ENCODE measurements at places on chromosomes 12 and 14.

GRCh38 chr14:98954349-98955000 lies 317.5 kb downstream of the BCL11B start:
- DNase-seq: no peak

GRCh38 chr12:122987086-122987951 lies 6.8 kb downstream of the ARL6IP4 start:
- DNase-seq: no peak

DNA sequence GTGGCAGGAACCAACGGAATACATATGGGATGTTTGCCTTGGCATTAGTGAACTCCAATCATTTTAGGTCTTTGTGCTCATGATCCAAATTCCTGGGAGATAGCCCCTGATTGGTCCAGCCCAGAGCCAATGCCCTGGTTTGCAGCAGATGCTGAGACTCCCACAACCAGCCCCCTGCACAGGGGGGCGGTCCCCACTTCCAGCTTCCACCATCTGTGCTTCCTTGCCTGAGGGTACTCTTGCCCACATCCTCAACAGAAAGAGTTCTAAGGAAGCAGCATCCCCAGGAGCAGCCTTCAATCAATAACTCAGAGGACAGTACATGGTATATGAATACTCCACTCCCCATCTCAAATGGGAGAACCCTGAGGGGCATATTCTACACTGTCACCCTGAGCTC lies 39.7 kb upstream of the FICD start:
- DNase-seq: no peak

DNA sequence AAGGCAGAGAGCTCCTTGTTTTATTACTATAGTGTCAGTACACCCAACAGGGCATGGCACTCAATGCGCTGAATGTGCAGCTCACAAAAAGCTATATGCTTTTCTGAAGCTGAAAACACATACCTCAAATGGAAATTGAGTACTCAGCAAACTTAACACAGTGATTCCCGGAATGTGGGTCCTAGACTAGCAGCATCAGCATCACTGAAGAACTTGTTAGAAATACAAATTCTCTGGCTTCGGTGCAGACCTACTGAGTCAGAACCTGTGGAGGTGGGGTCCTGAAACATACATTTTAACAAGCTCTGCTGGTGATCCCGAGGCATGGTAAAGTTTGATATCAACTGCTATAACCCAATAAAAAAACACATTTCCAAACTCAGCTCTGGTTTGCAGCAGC lies 14.9 kb downstream of the RERG start:
- DNase-seq: no peak

GRCh38 chr12:86660488-86661147 lies 404.4 kb upstream of the MGAT4C start:
- no peak for DNase-seq

GRCh38 chr12:40650038-40650704 lies 42.1 kb upstream of the CNTN1 start:
- DNase-seq: no peak

GRCh38 chr12:92370828-92371227 lies 225.2 kb upstream of the BTG1 start:
- no peak for DNase-seq

DNA sequence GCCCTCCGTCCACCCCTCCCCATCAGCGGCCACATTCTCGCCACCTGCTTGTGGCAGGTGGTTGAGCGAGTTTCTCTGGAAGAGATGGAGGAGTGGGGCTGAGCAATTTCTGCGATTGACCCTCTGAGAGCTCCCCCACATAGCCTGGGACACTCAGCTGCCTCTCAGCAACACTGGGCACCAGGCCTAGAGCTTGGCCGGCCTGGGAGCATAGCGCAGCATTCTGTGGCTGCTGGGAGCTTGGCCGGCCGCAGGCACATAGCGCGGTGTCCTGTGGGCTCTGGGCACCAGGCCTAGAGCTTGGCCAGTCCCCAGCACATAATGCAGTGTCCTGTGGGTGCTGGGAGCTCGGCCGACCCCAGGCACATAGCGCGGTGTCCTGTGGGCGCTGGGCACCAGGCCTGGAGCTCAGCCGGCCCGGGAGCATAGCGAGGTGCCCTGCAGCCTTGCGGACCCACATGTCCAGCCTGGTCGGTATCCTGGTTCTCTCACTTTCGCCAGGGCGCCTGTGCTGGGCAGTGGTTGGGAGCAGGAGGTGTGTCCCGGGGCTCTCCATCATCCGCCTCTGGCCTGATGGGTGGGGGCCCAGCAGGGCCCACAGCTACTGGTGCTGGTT lies 43.8 kb downstream of the LRCOL1 start:
- no peak for DNase-seq

DNA sequence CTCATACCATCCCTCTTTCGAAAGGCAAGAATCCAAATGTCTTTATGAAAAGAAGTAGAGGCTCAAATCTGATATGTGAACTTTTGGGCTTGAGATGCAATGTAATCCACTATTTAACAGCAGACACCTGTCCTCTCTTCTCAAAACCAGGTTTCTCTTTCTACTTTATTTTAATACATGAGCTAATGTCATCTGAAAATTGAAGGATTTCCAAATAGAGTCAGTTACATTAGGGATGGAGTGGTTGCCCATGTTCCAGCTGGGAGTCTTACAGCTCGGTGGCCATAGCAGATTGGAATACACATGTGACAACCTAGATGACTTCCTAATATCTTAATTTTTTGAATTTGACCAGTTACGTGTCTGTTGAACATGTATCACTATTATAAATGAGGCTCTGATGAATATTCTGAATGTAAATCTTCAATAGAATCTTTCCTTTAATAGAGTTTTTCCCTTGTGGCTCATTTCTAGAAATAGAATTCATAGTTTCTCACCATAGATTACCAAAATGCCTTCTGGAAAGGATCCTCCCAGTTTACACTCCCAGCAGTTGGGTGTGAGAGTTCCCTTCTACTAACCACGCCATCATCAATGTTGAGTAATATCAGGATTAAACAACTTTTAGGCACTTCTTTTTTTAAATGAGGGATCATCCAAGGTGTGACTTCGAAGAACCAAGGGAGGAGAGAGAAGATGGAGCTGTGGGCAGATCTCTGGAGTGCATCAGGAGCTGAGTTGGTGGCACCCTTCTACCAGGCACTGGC lies 49.2 kb downstream of the GPR135 start:
- no peak for DNase-seq

GRCh38 chr12:25518512-25518911 lies 34.6 kb downstream of the LMNTD1 start:
- no peak for DNase-seq

GRCh38 chr12:110916295-110916875 lies 4.0 kb downstream of the MYL2 start:
- DNase-seq: no peak

GRCh38 chr14:50821510-50822464 lies 9.2 kb downstream of the NIN start:
- peak; percentile 23 for DNase-seq

DNA sequence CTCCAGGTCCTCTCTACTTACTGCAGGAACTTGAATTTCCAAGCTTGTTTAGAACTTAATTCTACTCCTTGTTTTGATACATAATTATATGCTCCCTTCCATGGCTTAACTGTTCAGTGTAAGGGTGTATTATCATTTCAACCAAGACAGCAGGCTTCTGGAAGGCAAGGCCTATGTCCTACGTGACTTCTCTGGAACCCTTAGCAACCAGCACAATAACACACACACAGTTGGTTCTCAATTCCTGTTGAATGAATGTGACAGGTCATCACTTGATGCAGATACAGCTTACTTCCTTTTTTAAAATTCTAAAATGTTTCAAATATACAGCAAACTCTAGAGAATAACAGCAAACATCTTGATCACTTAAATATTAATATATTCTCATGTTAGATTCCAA lies 77.7 kb upstream of the COCH start:
- no peak for DNase-seq

- DNase-seq: no peak
Measured at GRCh38 chr12:116892349-116893140, 11.3 kb upstream of the HRK start.

GRCh38 chr14:87196436-87196835 lies 796.5 kb downstream of the GALC start:
- no peak for DNase-seq

- no peak for DNase-seq
Measured at GRCh38 chr14:84581041-84581440, 948.9 kb upstream of the FLRT2 start.

DNA sequence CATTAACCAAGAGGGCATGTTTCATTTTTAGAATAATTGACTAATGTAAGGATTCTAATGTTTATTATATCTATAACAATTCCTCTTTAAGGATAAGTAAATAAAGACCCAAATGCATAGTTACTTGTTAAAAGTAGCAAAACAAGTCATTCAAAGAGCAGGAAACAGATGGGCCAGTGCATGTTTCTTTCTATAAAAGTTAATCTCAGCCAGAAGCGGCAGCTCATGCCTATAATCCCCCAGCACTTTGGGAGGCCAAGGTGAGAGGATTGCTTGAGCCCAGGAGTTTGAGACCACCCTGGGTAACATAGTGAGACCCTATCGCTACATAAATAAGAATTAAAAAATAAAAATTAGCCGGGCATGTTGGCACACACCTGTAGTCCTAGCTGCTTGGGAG lies 391.0 kb upstream of the RGS6 start:
- no peak for DNase-seq

GRCh38 chr12:54000116-54001114 lies at the start of gene HOXC9:
Gene HOXC9 (plus strand): TSS chr12:54000161. CDS start chr12:54000189, 28 bp downstream.
- no peak for DNase-seq

GRCh38 chr12:131603106-131603938 lies 107.6 kb upstream of the SFSWAP start:
- DNase-seq: no peak

DNA sequence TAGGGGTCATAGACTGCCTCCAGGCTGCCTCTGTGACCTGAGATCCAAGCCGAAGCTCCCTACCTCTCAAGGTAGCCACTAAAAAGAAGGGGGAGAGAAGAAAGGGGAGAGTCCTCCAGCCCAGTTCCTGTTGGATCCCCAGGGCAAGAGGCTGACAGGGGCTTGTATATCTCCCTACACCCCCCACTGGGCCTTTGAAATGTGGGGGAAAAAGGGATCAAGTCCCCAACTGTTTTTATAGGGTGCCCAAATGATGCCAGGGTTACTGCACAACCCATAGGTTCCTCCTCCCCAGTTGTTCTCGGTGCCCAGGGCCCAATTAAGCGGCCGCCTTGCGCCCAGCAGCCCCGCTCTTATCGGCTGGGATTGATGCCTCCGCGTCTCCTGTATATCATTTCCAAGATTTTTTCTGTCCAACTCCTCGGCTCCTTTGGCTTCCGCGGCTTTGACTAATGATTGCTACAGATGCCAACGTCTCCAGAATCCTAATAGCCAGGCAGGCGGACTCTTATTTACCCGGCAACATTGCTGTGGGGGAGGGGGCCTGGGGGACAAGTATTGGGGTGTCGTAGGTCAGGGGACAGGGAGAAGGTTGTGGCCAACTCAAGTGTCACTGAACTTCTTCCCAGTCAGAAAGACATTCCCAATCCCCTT lies 7.6 kb upstream of the HOXC4 start:
- no peak for DNase-seq

- DNase-seq: peak; percentile 6
Measured at GRCh38 chr14:58571769-58572472, 65.8 kb upstream of the DACT1 start.

- DNase-seq: peak; percentile 23
Measured at GRCh38 chr12:120468821-120469449, 613 bp downstream of the SRSF9 start.

DNA sequence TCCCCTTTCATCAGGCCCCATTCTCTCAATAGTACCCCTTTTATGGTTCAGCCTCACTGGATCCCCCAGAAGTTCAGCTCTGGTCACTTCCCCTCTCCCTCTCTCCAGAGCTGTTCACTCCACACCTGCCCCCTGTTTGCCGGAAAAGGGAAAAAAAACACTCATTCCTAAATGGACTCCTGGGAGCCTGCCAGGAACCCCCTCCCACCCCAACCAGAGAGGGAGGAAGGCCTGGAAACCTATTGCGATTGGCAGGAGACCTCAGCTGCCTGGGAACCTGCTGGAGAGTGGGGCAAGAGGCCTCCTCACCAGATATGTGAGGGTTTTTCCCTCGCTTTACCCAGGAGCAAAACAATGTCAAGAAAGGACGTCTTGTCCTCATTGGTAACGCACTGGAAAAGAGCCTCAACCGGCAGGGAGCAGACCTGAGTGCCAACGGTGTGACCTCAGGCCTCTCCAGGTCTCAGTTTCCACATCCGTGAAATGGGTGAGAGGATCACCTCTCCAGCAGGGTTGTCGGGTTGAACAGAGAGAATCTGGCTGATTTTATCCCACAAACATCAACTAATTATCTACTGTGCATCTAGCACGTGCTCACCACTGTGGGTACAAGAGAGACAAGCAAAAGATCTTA lies 4.6 kb downstream of the DTX1 start:
- no peak for DNase-seq

DNA sequence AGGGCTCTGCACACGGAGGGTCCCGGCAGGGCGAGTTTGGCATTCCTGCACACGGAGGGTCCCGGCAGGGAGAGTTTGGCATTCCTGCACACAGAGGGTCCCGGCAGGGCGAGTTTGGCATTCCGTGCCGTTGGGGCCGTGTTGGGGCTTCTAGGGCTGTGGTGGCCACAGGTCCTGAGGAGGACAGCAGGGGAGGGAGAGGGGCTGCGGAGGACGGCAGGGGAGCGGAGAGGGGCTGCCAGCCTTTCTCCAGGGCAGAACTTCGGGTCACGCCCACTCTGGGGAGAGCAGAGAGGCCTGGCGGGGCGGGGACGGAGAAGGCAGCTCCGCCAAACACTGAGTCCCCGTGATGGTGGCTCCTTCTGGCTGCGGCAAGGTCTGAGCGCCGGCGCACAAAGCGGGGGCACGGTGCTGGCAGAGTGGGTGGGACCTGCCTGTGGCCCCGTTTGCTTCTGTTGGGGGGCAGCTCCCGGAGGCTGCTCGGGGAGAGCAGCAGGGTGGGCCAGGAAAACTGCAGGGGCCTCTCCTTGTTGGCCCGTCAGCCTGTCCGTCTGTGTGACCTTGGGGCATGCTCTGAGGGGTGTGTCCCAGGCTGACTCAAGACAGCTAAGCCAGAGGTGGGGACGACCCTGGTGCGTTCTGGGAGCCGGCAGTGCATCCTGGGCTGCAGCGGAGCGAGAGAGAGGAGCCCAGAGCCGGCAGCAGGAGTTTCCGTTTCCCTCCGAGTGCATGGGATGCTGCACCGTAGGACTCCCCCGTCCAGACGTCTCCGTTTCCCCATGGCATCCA lies 60.2 kb downstream of the LRCOL1 start:
- no peak for DNase-seq

GRCh38 chr14:64720131-64720576 lies 15.9 kb downstream of the PLEKHG3 start:
- no peak for DNase-seq

- no peak for DNase-seq
Measured at GRCh38 chr14:32366256-32366879, 37.3 kb downstream of the AKAP6 start.

- DNase-seq: no peak
Measured at GRCh38 chr14:34993426-34993825, 10.6 kb downstream of the SRP54 start.

GRCh38 chr14:34231626-34232025 lies 230.4 kb downstream of the SPTSSA start:
- no peak for DNase-seq

GRCh38 chr12:106039646-106040404 lies 98.9 kb downstream of the NUAK1 start:
- DNase-seq: no peak

GRCh38 chr12:55929306-55929791 lies 1.6 kb upstream of the DGKA start:
- DNase-seq: no peak

All from activated CD8-positive, alpha-beta memory T cell treated with anti-CD3 and anti-CD28 coated beads for 48 hours (primary cell).